Large intestine (tissue), 12 donors: ENCODE measurements at places on chromosomes 11 and 22.

DNA sequence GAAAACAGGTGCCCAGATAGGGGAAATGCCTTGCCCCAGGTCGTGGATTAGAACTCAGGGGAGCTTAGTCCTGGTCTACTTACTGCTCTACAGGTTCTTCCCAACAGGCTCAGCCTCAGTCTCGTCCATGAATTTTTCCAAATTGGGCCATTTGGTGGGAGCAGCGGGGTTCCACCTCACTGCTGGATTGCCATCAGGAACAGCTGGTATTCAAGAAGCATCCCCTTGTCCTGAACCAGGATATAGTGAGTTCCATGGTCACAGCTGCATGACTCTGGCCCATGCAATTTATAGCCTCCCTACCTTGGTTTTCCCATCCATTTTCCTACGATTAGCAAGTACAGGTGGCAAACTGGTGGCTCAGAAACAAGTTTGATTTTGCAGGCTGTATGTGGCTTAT, 6.6 kb upstream of the UBE2L6 start:
- DNase-seq = no peak
- no peaks in the 10 kb centered on the region for H3K4me1 ChIP-seq
- H3K4me3 ChIP-seq = no peak overlapping the region

GRCh38 chr22:27715106-27715505, 86.5 kb downstream of the MN1 start:
- no peaks in the 10 kb centered on the region for H3K36me3 ChIP-seq
- H3K4me3 ChIP-seq = no peak overlapping the region
- DNase-seq = no peak

- no peak overlapping the region for H3K4me3 ChIP-seq
- no peak overlapping the region for H3K27ac ChIP-seq
- H3K27me3 ChIP-seq = no peaks in the 10 kb centered on the region
- no peak for DNase-seq
- H3K36me3 ChIP-seq = no peaks in the 10 kb centered on the region
Measured at GRCh38 chr11:63443714-63444113, 47.3 kb downstream of the PLAAT5 start.

GRCh38 chr22:45626198-45626651, 45.4 kb upstream of the ATXN10 start:
- H3K4me1 ChIP-seq = peaks cover 3% of the 10 kb centered on the region
- no peak overlapping the region for H3K27ac ChIP-seq
- no peak overlapping the region for H3K4me3 ChIP-seq
- H3K36me3 ChIP-seq = no peaks in the 10 kb centered on the region
- peaks cover 21% of the 10 kb centered on the region for H3K27me3 ChIP-seq

DNA sequence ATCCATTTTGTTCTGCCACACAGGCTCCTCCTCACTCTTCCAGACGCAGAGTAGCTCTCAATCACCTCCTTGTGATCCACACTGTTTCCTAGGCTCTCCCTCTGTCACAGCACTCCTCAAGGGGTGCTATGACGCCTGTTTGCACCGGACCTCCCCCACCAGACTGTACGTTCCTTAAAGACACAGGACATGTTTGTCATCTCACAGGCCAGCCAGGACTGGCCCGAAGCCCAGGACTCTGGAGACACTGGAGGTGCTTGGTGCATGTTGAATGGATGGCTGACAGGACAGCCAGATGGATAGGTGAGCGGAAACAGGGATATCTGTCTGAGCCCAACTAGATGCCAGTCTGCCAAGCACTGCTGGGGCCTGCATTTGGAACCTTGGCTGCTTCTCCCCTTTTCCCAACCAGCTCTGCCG, 13.6 kb downstream of the PLA2G6 start:
- H3K27me3 ChIP-seq = no peaks in the 10 kb centered on the region
- DNase-seq = no peak
- H3K36me3 ChIP-seq = peaks cover 16% of the 10 kb centered on the region
- H3K4me1 ChIP-seq = peaks cover 34% of the 10 kb centered on the region
- H3K4me3 ChIP-seq = no peak overlapping the region

- H3K27ac ChIP-seq = no peak overlapping the region
- no peaks in the 10 kb centered on the region for H3K4me1 ChIP-seq
- no peak overlapping the region for H3K4me3 ChIP-seq
Measured at GRCh38 chr22:50017701-50018224, 5.2 kb upstream of the IL17REL start.

DNA sequence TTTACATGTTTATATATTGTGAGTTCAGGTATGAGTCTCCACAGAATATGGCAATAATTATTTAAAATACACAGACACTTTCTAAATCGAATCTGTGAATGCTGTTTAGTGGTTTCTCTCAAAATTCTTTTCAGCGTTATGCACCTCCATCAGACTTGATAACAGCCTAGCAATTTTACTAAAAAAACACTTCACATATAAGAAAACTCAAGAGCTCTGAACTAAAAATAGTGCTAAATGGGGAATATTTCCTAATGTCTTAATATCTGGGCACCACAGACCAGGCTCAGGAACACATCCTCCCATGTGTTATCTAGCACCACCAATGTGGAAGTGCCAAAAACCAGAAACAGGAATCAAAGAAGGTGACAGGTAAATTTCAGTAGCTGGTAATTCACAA, 47.9 kb downstream of the ARHGAP32 start:
- H3K27me3 ChIP-seq = no peaks in the 10 kb centered on the region
- H3K36me3 ChIP-seq = no peaks in the 10 kb centered on the region
- H3K27ac ChIP-seq = no peak overlapping the region
- H3K4me1 ChIP-seq = peaks cover 7% of the 10 kb centered on the region

GRCh38 chr11:67505605-67506396, 638 bp upstream of the PITPNM1 start:
- peak; percentile 98 for DNase-seq
- peaks cover 3% of the 10 kb centered on the region for H3K27me3 ChIP-seq
- H3K27ac ChIP-seq = peak overlapping the region; percentile 94
- peaks cover 23% of the 10 kb centered on the region for H3K36me3 ChIP-seq

DNA sequence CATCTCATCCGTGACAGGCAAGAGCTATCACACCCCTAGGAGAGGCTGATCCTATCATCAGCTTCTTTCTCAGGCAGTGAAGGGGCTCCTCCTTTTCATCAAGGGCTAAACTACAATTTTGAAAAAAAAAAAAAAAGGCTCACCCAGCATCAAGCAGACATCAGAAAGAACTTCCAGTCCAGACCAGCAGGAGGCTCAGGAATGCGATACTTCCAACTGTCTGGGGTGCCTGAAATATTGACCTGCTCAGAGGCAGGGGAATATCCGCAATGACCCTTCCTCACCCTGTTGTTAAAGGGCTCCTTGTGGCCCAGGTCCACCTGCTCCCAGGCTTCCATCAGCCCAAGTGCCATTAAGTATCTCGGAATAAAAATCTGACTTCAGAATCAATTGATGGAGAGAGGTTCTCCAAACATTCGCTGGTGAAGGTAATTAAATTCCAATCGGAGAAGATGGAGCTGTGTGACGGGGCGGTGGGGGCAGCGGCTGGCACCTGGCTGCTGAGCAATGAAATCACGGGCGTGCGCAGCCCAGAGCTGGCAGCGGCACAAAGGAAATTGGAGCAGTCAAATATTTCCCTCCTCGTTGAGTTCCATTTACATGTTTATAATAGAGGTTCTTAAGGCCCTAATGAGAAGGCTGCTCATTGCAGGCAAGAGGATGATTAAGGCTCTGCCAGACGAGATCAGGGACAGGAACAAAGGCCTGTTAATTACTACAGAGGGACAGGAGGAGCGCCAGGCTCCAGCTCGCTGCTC, 69.0 kb upstream of the THY1 start:
- H3K4me3 ChIP-seq = no peak overlapping the region
- H3K36me3 ChIP-seq = no peaks in the 10 kb centered on the region
- no peak overlapping the region for H3K27ac ChIP-seq
- H3K27me3 ChIP-seq = no peaks in the 10 kb centered on the region
- no peak for DNase-seq
- no peaks in the 10 kb centered on the region for H3K4me1 ChIP-seq

GRCh38 chr11:47986219-47986618, 5.9 kb downstream of the PTPRJ start:
- no peak for DNase-seq
- H3K36me3 ChIP-seq = no peaks in the 10 kb centered on the region
- H3K4me1 ChIP-seq = peaks cover 48% of the 10 kb centered on the region

DNA sequence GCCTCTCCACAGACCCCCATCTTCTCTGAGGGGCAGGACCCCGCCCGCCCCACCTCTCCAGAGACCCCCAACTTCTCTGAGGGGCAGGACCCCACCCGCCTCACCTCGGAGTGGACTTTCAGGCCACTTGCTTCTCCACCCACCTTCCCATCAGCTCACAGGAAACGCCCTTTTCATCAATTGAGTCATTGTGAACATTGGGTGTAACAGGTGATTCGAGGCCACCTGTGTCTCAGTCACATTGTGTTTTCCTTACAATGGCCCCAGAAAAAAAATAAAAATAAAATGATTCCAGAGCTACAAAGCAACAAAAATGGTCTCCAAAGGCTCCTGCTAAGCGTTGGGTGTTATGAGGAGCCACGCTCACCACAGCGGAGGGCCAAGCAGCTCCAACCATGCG, 36.0 kb downstream of the BRD1 start:
- DNase-seq = no peak
- H3K4me3 ChIP-seq = no peak overlapping the region
- no peaks in the 10 kb centered on the region for H3K27me3 ChIP-seq
- H3K27ac ChIP-seq = no peak overlapping the region
- H3K4me1 ChIP-seq = no peaks in the 10 kb centered on the region
- peaks cover 90% of the 10 kb centered on the region for H3K36me3 ChIP-seq
